ENCODE measurements at places on chromosomes 4 and X.

DNA sequence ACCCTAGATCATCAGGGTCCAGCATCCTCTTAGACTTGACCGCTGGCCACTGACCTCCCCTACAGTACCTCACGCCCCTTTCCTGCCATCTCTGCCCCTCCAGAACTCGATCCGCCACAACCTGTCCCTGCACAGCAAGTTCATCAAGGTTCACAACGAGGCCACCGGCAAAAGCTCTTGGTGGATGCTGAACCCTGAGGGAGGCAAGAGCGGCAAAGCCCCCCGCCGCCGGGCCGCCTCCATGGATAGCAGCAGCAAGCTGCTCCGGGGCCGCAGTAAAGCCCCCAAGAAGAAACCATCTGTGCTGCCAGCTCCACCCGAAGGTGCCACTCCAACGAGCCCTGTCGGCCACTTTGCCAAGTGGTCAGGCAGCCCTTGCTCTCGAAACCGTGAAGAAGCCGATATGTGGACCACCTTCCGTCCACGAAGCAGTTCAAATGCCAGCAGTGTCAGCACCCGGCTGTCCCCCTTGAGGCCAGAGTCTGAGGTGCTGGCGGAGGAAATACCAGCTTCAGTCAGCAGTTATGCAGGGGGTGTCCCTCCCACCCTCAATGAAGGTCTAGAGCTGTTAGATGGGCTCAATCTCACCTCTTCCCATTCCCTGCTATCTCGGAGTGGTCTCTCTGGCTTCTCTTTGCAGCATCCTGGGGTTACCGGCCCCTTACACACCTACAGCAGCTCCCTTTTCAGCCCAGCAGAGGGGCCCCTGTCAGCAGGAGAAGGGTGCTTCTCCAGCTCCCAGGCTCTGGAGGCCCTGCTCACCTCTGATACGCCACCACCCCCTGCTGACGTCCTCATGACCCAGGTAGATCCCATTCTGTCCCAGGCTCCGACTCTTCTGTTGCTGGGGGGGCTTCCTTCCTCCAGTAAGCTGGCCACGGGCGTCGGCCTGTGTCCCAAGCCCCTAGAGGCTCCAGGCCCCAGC is 5.2 kb downstream of the FOXO4 start:
- no peak for DNase-seq

GRCh38 chrX:97616883-97617530 is 733.3 kb downstream of the RPA4 start:
- no peak for DNase-seq

GRCh38 chr4:24117975-24118374 is 228.1 kb upstream of the PPARGC1A start:
- DNase-seq: no peak

- no peak for DNase-seq
Observed at GRCh38 chr4:188109157-188109755, at the start of gene TRIML2. Gene TRIML2, minus strand, starts transcription at chr4:188109603. Its CDS starts 4,235 bp downstream, at chr4:188105368.

DNA sequence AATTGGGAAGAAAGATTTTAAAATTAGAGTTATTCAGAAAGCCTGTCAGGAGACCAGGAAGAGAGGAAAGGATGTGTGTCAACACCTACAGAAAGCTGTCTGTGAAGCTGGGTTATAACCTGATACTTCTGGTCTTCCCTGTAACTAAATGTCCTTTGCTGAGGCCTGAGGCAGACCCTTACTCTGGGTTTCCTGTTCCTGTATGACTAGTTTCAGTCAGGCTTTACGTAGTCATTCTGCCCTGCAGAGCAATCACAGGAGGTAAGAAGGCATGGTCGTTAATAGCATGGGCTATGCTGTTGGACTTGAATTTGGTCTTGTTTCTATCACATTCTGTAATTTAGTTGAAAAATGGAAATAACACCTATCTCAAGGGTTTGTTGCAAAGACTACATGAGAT is 110.5 kb upstream of the IGFBP7 start:
- no peak for DNase-seq

- no peak for DNase-seq
Observed at GRCh38 chr4:158625544-158625943, 46.1 kb downstream of the C4orf46 start.

DNA sequence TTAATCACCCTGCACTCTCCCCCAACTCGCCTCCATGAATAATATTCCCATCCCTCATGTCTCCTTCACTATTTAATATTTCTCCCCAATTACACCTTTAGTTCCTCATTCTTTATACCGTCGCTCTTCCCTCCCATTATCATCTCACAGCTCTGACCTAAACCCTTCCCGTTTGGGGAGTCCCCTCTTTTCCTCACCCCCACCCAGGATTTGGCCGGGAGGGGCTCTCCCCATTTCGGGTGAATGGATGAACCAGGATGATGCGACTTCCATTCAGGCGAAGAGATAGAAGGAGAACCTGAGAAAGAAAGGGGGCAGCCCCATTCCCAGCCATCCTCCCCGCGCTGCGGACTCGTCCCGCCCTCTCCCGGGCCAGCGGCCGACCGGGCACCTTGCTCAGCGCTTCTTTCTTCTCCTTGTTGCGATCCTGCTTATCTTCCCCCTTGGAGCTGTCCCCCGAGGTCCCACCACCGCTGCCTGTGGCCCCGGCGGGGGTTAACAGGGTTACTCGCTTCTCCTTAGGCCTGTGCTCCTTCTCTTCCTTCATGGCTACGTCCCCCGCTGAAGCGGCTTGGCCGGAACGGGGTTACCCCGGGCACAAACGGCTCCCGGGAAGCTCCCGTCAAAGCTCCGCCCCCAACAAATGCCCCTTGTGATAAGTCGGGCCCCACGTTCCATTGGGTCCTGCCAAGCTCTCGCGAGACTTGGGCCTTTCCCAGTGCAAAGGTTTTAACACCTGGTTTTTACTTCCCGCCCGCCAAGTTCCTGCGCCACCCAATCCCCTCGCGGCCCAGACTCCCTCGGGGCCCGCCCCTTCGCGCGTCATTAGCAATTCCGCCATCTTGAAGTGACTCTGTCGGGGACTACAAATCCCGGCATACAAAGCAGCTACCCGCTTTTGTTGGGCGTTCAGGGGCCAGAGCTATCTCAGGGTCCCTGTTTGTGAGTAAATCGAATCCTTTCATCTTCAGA is at the start of gene UPF3B:
Gene UPF3B (minus strand): TSS at position 582 of the 972 bp plus-strand sequence. CDS start 35 bp downstream, at position 547.
- DNase-seq: peak; percentile 78
